Suppressor macrophage treated with lipopolysaccharide for 1 hour (primary cell): ENCODE measurements at places on chromosomes 1 and 21.

DNA sequence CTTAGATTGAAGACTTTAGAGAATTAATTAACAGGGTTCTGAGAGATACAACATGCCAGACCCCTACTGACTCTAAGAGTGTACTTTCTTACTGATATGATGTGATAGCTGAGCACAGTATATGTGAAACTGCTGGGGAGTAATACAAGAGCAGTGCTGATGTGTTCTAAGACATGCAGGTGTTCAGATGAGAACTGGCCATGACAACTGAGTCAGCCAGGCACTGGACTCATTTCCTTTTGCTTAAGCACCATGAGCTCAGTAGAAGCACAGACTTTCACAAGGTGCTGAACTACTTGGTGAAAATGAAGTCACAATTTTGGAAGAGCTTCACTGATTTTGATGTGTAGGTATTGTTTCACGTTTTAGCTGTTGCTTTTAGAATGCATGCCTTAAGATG lies 15.9 kb upstream of the POGZ start:
- DNase-seq, result no peak

GRCh38 chr1:201531551-201532425 lies 7.1 kb upstream of the NAV1 start:
- DNase-seq, result no peak

GRCh38 chr1:100323419-100324106 lies 28.7 kb upstream of the CDC14A start:
- DNase-seq, result no peak

DNA sequence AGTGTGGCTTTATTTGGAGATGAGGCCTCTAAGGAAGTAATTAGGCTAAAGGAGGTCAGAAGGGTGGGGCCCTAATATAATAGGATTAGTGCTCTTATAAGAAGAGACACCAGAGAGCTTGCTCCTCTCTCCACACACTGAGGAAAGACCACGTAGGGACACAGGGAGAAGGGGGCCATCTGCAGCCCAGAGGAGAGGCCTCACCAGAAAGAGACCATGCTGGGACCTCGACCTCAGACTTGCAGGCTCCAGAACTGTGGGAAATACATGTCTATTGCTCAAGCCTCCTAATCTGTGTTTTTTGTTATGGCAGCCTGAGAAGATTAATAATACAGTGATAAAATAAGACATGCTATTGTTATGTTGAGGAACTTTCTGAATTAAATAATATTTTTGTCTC lies 8.3 kb downstream of the RCAN1 start:
- DNase-seq, result no peak

GRCh38 chr1:206821493-206821892 lies 43.9 kb upstream of the IL20 start:
- no peak for DNase-seq
